Frontal cortex (tissue), 4 donors: ENCODE measurements at places on chromosomes 3 and 15.

- no peak for DNase-seq
Observed at GRCh38 chr15:70670680-70671079, 92.7 kb downstream of the UACA start.

DNA sequence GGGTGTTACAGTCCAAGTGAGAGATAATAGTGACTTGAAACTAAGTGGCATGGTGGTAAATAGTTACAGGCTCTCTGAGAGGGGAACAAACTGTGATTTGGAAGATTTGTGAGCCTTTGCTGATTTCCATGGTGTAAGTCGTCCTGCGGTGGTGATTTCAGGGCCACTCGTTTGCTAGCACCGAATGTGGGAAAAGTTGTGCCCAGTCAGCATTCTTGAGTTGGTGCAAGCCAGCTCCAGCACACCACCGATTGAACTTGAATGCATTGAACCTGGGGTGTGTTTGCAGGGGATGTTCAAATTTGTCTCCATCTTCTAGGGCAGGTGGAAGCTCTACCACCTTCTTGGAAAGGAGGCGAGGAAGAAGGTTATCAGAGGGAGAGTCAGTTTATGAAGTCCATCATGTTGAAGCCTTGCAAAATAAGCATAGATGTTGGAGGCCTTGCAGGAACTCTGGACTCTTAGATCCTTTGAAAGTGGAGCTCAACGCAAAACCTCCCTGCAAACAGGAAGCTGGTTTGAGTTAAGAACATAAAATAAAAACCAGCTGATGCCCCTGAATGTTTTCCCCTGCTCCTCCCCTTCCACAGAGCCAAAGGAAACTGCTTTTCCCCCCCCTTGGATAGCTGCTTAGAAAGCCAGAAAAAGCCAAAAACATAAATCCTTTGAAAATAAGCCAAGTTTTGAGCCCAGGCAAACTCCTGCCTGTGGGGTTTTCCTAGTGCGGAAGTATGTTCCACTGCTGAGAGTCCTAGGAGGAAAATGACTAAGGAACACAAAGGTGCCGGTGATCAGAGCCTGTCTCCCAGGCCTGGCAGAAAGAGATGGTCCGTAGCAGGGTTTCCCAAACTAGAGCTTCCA, 21.9 kb downstream of the MAPKBP1 start:
- DNase-seq: no peak

DNA sequence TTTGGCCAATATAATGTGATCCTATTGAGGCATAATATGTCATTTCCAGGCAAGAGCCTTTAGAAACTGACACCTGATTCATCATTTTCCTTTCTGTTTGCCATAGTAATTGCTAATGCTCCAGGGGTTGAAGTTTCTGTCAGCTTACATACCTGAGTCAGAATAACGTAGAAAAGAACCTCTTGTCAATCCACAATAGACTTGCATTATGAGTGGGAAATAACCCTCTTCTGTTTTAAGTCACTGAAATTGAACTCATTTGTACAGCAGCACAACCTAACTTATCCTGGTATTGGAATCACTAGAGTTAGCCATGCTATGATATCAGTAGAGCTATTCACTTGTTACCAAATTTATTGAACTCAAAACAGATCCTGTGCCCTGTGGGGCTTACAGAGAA, 101.7 kb upstream of the TP63 start:
- DNase-seq: no peak

GRCh38 chr3:122691195-122691594, 10.6 kb downstream of the PARP14 start:
- no peak for DNase-seq

GRCh38 chr15:90903733-90904536, 833 bp downstream of the MAN2A2 start:
- no peak for DNase-seq

DNA sequence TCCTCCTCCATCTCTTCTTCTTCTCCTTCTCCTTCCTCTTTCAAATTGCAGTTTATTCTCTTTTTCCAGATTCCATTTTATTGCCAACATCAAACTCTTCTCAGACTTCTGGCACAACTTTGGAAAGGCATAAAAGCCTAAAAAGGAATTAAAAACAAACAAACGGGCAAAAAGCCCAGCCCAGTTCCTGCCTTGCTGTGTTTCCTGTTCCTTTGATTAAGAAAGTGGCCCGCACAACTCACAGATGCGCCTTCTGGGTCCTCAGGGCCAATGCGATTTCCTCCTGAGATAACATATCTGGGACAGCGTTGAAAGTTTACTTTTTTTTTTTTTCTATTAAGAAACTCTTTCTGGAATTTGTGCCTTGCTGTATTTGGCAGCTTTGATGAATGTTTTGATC, 158.7 kb upstream of the UBE3A start:
- no peak for DNase-seq

GRCh38 chr3:7346364-7346763, 485.4 kb downstream of the GRM7 start:
- DNase-seq: no peak

DNA sequence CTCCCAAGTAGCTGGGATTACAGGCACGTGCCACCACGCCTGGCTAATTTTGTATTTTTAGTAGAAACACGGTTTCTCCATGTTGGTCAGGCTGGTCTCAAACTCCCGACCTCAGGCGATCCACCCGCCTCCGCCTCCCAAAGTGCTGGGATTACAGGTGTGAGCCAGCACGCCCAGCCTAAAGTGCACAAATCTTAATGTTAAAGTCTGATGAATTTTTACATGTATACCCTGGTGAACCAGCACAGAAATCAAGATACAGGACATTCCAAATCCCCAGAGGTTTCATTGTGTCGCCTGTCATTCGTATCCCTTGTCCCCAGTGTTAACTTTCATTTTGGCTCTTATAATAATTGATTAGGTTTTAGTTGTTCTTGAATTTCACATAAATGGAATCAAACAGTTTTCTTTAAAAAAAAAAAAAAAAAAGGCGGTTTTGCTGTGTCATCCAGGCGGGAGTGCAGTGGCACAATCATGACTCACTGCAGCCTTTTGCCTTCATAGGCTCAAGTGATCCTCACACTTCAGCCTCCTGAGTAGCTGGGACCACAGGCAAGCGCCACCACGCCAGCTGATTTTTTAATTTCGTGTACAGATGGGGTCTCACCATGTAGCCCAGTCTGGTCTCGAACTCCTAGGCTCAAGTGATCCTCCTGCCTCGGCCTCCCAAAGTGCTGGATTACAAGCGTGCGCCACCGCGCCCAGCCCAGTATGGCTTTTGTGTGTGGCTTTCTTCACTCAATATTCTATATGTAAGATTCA, 1.5 kb upstream of the TM4SF19 start:
- DNase-seq: no peak

- DNase-seq: no peak
Observed at GRCh38 chr3:37907906-37908305, 46.2 kb downstream of the CTDSPL start.

DNA sequence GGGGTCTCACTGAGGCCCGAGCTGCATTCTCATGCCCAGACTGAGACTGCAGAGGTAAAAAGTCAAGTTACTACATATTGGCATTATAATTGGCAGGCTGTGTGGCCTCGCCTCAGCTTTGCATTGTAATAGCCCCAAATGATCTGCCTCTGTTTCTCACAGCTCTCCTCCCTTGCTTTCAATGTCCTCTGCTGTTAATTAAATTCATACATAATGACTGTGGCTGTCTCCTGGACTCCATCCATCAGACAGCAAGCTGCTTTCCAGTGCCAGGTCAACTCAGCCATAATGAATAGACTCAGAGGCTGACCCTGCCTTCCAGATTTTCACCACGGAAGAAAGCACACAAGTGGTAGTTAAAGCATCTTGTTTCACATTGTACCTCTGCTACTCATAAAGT, 7.6 kb upstream of the RTP4 start:
- no peak for DNase-seq

DNA sequence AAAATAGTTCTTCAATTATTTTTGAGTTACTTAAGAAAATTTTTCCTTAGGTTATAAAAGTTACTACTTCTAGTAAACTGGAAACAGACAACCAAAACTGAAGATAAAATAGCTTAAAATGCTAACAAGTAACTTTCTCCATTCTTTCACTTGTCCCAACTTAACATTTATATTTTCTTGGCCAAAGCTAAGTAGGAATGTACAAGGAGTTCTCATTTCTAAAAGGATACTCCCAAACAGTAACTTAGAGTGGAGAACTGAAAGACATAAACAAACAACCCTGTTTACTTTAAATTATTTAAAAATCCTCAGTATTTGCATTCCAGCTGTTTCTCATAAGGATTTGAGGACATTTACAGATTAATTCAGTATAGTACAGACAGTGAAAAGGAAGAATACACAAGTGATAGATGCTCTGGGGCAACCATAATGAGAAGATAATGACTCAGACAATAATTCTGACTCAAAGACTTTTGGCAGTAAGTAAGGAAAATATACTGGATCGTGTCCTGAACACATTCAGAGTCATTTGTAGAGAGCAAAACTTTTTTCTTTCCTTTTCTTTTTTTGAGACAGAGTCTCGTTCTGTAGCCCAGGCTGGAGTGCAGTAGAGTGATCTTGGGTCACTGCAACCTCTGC, 29.2 kb upstream of the ANXA2 start:
- no peak for DNase-seq

- DNase-seq: no peak
Observed at GRCh38 chr3:140177943-140178342, 243.0 kb downstream of the CLSTN2 start.

DNA sequence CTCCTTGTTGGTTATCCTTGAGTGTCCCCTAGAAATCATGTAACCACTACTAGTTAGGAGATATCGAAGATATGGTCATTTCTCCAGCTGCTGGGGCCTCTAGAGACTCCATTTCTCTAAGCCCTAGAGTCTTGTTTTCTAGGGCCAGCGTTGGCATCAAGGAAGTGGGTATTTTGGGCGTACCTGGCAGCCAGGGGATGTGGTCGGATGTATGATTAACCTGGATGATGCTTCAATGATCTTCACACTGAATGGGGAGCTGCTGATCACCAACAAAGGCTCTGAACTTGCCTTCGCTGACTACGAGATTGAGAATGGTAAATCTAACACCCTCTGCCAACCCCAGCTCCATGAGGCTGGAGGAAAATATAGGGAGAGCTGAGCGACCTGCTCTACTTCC, 325.5 kb downstream of the RYR3 start:
- DNase-seq: no peak

- no peak for DNase-seq
Observed at GRCh38 chr3:27943106-27943505, 221.0 kb upstream of the EOMES start.

DNA sequence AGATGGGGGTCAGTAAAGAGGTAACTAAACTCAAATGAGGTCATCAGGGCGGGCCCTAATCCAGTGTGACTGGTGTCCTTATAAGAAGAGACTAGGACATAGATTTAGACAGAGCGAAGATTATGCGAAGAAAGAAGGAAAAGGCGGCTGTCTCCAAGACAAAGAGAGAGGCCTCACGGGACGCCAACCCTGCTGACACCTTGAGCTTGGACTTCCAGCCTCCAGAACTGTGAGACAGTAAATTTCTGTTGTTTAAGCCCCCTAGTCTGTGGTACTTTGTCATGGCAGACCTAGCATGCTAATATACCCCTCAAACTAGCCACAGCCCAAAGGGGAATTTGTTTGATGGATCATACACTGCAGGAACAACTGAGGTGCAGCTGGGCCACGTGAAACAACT, 183.0 kb downstream of the ABHD5 start:
- no peak for DNase-seq

- DNase-seq: no peak
Observed at GRCh38 chr3:185927501-185928200, 10.2 kb downstream of the TRA2B start.

- DNase-seq: no peak
Observed at GRCh38 chr3:57673156-57673555, 19.7 kb downstream of the DENND6A start.

- no peak for DNase-seq
Observed at GRCh38 chr3:180530276-180530675, 71.7 kb upstream of the TTC14 start.

GRCh38 chr3:18300916-18301315, 124.2 kb downstream of the SATB1 start:
- DNase-seq: no peak

DNA sequence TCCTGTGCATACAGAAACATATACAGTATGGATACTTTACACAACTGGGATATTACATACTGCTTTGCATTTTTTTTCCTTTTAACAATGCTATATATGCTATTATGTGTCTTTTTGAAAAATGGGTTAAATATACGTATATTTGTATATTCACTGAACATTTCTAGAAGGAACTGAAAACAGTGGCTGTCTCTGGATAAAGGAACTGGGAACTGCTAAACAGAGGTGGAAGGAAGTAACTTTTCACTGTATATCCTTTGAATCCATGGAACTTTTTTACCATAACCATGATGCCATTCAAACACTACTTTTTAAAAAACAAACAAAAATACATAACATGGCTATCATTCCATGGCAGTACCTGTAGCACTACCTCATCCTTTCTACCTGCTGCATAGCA, 1.8 kb downstream of the MTFMT start:
- DNase-seq: no peak

GRCh38 chr15:37041042-37041441, 59.3 kb downstream of the MEIS2 start:
- DNase-seq: no peak

- no peak for DNase-seq
Observed at GRCh38 chr3:101143012-101143411, 149.8 kb upstream of the ABI3BP start.

DNA sequence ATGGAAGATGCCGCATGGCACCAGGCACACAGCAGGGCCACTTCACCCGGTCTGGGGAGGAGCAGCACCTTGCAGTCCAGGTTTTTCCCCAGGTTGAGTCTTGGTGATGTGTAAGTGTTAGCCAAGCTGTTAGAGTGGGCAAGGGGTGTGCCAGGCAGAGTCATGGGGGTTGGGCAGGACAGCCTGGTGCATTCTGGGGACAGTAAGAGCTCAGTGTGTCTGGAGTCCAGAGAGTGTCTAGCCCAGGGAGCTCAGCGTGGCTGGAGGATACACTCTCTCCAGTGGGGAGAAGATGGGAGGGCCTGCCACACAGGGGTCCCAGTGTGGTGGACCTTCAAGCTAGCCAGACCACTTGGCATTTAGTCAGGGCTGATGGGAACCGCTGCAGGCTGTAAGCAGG, 87.4 kb downstream of the AAGAB start:
- DNase-seq: no peak

- no peak for DNase-seq
Observed at GRCh38 chr3:21919383-21919782, 168.4 kb upstream of the ZNF385D start.

DNA sequence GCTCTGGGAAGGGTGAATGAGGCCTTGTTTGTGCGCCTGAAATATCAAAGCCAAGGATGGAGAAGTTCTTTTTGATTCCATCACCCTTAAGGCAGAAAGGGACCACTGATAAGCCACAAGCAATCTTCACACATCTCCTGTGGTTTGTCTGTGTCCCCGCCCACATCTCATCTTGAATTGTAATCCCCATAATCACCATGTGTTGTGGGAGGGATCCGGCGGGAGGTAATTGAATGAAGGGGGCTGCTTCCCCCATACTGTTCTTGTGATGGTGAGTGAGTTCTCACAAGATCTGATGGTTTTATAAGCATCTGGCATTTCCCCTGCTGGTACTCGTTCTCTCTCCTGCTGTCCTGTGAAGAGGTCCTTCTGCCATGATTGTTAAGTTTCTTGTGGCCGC, 329.6 kb upstream of the RGMA start:
- DNase-seq: no peak
